Esophagus squamous epithelium (tissue), 5 donors: ENCODE measurements at places on chromosomes 6 and 20.

GRCh38 chr20:25085756-25086495, 4.0 kb upstream of the VSX1 start:
- H3K36me3 ChIP-seq = no peaks in the 10 kb centered on the region
- peaks cover 35% of the 10 kb centered on the region for H3K4me1 ChIP-seq
- DNase-seq = no peak
- H3K27me3 ChIP-seq = peaks cover 45% of the 10 kb centered on the region
- H3K4me3 ChIP-seq = no peak overlapping the region

DNA sequence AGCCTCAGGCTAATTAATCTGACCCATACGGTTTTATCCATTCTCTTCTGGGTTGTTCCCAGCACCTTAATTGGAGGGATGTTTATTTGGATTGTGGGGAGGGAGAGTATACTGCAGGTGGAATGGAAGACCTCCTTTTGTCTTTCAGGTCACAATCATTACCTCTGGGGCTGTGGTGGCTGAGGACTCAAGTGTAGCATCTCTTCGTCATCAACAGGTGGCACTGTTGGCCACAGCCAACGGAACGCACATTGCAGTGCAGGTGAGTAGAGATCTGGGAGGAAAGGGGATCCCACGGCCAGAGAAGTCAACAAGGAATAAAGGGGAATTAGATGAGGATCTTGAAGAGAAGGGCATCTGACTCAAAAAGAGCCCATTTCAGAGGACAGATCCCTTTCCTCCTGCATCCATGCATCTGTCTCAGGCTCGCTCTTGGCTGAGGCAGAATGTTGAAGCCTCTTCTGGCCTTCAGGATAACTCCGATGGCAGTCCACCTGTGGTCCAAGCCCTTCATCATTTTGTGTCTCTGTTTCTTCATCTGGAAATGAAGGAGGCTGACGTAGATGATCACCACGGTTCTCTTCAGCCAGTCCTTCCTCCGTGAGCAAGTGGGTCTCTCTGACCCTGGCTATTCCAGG, 3.2 kb upstream of the DEF6 start:
- H3K36me3 ChIP-seq = peaks cover 71% of the 10 kb centered on the region
- H3K27me3 ChIP-seq = no peaks in the 10 kb centered on the region
- H3K4me1 ChIP-seq = peaks cover 5% of the 10 kb centered on the region
- DNase-seq = no peak
- no peak overlapping the region for H3K27ac ChIP-seq

DNA sequence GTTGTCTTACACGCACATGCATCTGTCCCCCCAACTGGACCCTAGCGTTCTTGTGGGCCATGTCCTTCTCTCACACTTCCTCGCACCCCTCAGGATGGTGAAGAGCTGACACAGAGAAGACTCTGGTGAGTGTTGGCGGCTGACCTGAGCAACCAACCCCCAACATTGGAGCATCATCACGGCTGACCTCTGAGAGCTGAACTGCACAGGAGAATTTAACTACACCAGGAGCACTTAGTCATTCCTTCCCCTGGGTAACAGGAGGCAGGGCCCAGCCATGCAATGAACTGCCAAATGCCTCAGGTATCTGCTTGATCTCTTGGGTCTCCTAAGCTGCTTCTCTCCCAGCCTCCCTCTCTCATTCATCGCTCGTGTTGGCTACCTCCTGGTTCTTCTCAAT, 88.5 kb downstream of the PSMG4 start:
- H3K4me1 ChIP-seq = no peaks in the 10 kb centered on the region
- H3K27ac ChIP-seq = no peak overlapping the region
- no peaks in the 10 kb centered on the region for H3K36me3 ChIP-seq
- no peaks in the 10 kb centered on the region for H3K27me3 ChIP-seq

GRCh38 chr6:43773050-43773979, 3.3 kb downstream of the VEGFA start:
- H3K27ac ChIP-seq = peak overlapping the region; percentile 97
- DNase-seq = no peak

GRCh38 chr20:61795669-61796630, 269.7 kb downstream of the TAF4 start:
- no peak overlapping the region for H3K4me3 ChIP-seq
- no peaks in the 10 kb centered on the region for H3K4me1 ChIP-seq
- no peak overlapping the region for H3K27ac ChIP-seq
- H3K27me3 ChIP-seq = no peaks in the 10 kb centered on the region
- DNase-seq = no peak

- H3K4me1 ChIP-seq = no peaks in the 10 kb centered on the region
- no peak overlapping the region for H3K27ac ChIP-seq
- no peaks in the 10 kb centered on the region for H3K36me3 ChIP-seq
Measured at GRCh38 chr6:155108070-155108820, 113.1 kb downstream of the TIAM2 start.

GRCh38 chr6:141488488-141488887, 644.2 kb upstream of the GJE1 start:
- no peak overlapping the region for H3K4me3 ChIP-seq
- no peak for DNase-seq

- no peaks in the 10 kb centered on the region for H3K27me3 ChIP-seq
- no peak overlapping the region for H3K4me3 ChIP-seq
- no peak overlapping the region for H3K27ac ChIP-seq
- H3K36me3 ChIP-seq = no peaks in the 10 kb centered on the region
- no peak for DNase-seq
- H3K4me1 ChIP-seq = no peaks in the 10 kb centered on the region
Measured at GRCh38 chr20:60905919-60906318, 346.1 kb upstream of the CDH4 start.

DNA sequence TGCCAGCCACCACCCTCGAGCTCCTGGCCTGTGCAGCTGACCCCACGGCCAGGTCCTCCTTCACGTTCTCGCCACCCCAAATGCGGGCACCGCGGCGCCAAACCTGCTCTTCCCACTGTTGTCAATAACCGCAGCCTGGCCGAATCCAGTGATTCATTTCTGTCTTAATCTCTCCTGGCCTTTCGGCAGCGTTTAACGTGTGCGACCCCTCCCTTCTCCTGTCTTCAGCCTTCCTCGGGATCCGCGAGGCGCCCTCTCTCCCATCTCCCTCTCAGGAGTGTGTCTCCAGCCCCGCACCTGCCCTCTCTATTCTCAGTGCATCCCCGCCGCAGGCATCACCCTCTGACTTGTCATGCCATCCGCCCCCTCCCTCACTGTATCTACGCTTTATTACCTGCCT, 91.4 kb downstream of the THBS2 start:
- peaks cover 45% of the 10 kb centered on the region for H3K4me1 ChIP-seq
- no peaks in the 10 kb centered on the region for H3K36me3 ChIP-seq
- DNase-seq = no peak
- H3K4me3 ChIP-seq = peak overlapping the region; percentile 12

DNA sequence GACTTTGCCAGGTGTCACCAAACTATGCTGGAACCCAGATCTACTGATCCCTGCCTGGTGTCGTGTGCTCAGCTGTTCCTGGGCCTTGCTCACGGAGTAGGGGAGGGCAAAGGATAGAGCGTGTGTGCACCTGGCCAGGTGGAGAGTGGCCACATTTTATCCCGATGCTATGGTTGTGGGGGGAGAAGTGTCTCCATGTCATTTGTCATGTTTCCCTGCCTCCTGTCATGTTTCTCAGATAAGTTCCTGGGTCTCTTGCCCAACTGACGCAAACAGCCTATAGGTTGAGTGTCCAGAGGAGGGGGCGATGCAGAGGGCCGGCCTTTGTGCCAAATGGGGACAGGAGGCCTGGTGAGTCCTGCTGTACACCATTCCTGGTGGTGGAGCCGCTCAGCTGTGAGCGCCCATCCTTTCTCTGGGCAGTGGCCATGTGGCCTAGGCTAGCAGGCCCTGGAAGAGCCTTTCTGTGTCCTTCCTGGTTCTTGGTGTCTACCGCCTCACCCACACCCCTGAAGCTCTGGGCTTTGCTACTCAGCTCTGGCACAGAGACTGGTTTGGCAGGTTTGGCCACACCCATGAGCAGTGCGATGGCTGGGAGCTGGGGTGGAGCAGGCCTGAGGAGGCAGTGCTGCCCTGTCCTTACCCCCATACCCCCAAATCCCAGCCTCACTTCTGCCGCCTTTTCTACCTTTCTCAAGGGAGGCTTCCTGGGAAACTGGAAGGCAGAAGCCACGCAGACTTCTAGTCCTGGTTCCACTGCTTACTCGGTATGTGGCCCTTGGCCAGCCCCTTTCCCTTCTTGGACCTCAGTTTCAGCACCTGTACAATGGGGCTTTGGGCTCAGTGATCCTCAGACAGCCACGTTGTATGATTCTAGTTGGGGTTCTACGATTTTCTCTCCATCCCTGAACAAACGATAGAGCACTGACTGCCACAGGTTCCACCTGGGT, 32.3 kb upstream of the EPB41L1 start:
- no peak for DNase-seq
- no peaks in the 10 kb centered on the region for H3K36me3 ChIP-seq
- no peak overlapping the region for H3K4me3 ChIP-seq
- H3K27me3 ChIP-seq = no peaks in the 10 kb centered on the region

GRCh38 chr6:70398783-70399728, 14.3 kb upstream of the FAM135A start:
- H3K4me1 ChIP-seq = peaks cover 54% of the 10 kb centered on the region
- H3K27me3 ChIP-seq = no peaks in the 10 kb centered on the region
- no peak for DNase-seq
- peak overlapping the region; percentile 72 for H3K27ac ChIP-seq

- no peak overlapping the region for H3K27ac ChIP-seq
- H3K4me1 ChIP-seq = no peaks in the 10 kb centered on the region
- H3K36me3 ChIP-seq = no peaks in the 10 kb centered on the region
- H3K4me3 ChIP-seq = no peak overlapping the region
- no peak for DNase-seq
Measured at GRCh38 chr20:7285918-7286556, 518.6 kb downstream of the BMP2 start.

GRCh38 chr20:1402149-1402548, 9.3 kb upstream of the FKBP1A start:
- no peak overlapping the region for H3K4me3 ChIP-seq
- no peaks in the 10 kb centered on the region for H3K36me3 ChIP-seq

DNA sequence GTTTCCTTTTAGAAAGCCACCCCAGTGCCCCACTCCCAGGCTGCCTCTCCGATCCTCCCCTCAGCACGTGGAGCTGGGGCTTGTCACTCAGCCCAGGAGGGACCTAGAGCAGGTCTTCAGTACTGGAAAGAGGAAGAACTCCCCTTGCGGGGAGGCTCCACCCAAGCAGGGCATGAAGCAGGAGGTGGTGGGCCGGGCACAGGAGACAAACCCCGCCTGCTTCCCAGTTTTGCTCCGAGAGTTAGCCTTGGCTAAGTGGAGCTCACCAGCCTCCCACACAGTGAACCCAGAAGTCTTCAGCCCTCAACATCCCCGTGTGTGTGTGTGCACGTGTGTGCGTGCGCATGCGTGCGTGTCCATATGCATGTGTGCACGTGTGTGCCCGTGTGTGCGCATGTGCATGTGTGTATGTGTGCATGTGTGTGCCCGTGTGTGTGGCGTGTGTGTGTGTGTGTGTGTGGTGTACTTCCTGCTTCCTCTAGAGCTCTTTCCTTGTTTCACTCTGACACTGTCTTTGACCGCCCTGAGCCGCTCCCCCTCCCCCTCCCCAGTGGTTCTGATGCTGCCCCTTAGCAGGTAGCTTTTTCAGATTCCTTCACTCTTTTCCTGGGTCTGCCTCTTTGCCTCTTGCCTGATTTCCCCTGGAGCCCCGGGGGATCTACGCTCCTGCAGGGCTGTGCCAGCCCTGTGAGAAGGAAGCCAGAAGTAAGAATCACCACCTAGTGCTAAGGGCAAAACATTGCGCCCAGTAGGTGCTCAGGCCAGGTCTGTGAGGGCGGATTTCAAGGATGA, 239.8 kb downstream of the CDC5L start:
- H3K27me3 ChIP-seq = no peaks in the 10 kb centered on the region
- H3K4me3 ChIP-seq = no peak overlapping the region
- H3K27ac ChIP-seq = no peak overlapping the region
- H3K36me3 ChIP-seq = no peaks in the 10 kb centered on the region
